ENCODE measurements at places on chromosomes 4 and X. TPM values are rescaled to one million over a fixed set of nuclear protein-coding genes. Genes with fewer than 3 reads are reported as not detected.

THAP6 gene
- total RNA-seq: 15.7 TPM

P2RY10 gene
- total RNA-seq: 0.54 TPM

SPANXN5 gene
- not detected for total RNA-seq

EFHC2 gene
- 1.9 TPM for total RNA-seq

TBC1D14 gene
- 39.6 TPM for total RNA-seq

NALF2 gene
- total RNA-seq: 0.77 TPM

PF4V1 gene
- total RNA-seq: not detected

CT83 gene
- total RNA-seq: not detected

All from ovary (tissue), 10 donors.